ENCODE measurements at places on chromosomes 6 and 20. TPM values are rescaled to one million over a fixed set of nuclear protein-coding genes. Genes with fewer than 3 reads are reported as not detected.

DNA sequence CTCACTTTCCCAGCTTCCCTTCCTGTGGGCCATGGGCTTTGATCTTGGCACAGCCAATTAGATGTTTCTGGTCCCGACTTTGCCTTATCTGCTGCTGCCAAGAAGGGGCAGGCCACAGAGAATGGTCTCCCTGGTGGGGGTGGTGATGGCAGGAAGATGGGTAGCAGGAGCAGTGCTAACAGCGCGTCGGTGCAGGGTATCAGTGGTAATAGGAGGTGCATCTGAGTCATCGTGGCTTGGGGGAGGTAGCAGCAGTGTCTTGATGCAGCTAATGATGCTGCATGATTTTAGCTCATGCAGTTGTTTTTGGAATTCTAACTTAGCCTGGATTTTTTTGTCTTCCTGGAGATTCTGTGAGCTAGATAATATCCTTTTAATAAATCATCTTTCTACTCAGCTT, 18.9 kb upstream of the MAS1 start:
- no peak for DNase-seq

DNA sequence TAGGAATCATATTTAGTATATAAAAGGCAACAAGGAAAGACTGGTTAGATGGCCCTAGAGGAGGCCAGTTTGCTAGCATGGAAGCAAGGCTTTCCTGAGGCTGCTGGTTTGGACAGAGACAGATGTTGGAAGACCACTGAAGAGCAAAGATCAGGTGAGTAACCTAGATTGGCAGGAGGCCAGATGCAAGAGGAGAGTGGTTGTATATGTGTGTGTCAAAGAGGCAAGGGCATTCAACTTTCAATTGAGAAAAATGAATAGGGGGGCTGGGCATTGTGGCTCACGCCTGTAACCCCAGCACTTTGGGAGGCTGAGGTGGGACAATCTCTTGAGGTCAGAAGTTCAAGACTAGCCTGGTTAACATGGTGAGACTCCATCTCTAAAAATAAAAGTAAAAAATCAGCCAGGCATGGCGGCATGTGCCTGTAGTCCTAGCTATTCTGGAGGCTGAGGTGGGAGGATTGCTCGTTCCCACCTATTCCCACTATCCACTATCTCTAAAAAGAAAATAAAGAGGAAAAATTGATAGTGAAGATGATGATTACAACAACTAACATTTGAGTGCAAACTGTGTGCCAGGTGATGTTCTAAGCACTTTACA, 79.8 kb downstream of the PRDM1 start:
- no peak for DNase-seq

- no peak for DNase-seq
Observed at GRCh38 chr6:4518506-4518905, 257.7 kb upstream of the CDYL start.

The CYP21A2 gene
- total RNA-seq: 1.6 TPM

The BTNL2 gene
- not detected for total RNA-seq
